Stimulated activated CD4-positive, alpha-beta T cell treated with anti-CD3 and anti-CD28 coated beads, TNF-alpha, amount 100 ng/mL, for 1 hour (primary cell): ENCODE measurements at places on chromosomes 2 and 18.

DNA sequence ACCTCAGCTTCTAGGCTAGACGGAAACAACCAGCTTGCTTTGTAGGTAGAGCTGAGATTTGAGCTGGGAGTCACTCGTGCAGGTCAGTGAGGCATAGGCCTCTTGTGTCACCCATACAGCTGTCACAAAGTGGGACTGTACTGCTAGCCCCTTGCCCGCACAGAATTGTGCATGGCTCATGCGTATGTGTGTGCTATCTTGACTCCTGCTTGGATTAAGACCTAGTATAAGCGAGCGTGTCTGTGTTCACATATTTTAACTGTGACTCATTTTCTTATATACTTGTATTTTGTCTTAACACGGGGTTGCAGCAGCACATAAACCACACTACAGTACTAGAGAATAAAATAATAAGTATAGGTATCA is 20.1 kb downstream of the CEP68 start:
- no peak for DNase-seq

GRCh38 chr2:31202041-31202440 is 15.3 kb downstream of the CAPN14 start:
- no peak for DNase-seq

DNA sequence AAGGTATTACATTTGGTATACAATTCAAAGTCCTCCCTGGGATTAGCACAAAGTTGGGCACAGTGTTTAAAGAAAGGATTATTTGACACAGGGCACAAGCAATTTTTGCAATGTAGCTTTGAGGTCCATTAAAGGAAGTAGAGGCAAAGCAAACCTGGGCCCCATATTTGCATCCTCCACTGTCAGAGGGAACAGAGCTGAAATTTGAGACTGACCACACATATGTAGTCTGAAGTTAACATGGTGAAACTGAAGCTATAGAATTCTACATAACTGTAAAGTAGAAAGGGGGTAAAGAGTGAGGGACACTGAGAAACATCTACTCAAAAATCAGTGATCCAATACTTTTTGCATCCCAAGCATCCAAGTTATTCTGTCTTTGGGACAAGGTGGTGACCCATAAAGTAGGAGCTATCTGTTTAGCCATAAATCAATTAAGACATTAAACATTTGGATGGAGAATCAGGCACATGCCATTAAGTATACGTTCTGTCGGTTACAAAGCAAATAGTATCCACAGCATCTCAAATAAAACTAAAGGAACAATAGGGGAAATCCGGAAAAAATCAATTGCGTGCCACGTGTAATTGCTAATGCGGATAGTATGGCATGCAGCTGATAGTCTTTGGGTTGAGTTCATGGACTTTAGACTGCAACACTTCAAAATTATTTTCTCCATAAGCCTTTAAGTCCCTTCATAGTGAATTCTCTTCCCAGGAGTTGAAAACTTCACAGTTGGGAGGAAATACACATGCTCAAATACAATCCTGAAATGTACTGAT is 72.6 kb downstream of the PLEKHM3 start:
- no peak for DNase-seq

- no peak for DNase-seq
These were observed 122.2 kb downstream of the NCOA1 start for GRCh38 chr2:24613154-24613814.

DNA sequence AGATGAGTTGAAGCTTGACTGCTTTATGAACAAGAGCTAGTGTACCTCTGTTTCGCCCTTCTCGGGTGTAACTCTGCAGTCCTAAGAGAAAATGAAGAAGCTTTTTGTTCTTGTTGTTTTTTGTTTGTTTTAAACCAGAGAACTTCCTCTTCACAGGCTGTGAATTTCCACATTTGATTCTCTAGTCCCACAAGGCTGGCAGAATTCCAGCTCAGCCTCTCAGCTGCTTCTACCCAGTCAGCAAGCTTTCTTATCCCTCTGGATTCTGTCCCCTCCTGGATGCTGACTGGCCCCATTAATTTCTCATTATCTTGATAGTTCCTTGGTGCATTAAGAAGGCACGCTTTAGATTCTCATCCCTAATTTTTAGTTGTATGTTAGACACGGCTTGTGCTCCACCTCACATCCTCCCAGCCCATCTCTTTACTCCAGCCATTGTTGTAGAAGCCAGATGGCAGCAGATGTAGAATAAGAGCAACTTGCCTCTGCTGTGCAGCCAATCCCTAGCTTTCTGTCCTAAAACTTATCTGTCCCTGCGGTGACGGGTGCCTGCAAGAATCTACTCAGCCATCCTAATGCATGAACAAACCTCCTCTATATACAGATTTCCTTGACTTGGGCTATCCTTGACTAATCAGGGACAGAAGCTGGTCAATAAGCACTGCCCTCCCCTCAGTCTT is 12.3 kb upstream of the RESP18 start:
- DNase-seq = no peak

- DNase-seq = no peak
These were observed 112.1 kb upstream of the PIK3C3 start for GRCh38 chr18:41842886-41843285.

- no peak for DNase-seq
These were observed 25.8 kb downstream of the PTPN18 start for GRCh38 chr2:130381619-130382018.

GRCh38 chr2:61238219-61239012 is 76.4 kb downstream of the C2orf74 start:
- DNase-seq = no peak

GRCh38 chr2:150589681-150590080 is 102.2 kb upstream of the RND3 start:
- DNase-seq = no peak

DNA sequence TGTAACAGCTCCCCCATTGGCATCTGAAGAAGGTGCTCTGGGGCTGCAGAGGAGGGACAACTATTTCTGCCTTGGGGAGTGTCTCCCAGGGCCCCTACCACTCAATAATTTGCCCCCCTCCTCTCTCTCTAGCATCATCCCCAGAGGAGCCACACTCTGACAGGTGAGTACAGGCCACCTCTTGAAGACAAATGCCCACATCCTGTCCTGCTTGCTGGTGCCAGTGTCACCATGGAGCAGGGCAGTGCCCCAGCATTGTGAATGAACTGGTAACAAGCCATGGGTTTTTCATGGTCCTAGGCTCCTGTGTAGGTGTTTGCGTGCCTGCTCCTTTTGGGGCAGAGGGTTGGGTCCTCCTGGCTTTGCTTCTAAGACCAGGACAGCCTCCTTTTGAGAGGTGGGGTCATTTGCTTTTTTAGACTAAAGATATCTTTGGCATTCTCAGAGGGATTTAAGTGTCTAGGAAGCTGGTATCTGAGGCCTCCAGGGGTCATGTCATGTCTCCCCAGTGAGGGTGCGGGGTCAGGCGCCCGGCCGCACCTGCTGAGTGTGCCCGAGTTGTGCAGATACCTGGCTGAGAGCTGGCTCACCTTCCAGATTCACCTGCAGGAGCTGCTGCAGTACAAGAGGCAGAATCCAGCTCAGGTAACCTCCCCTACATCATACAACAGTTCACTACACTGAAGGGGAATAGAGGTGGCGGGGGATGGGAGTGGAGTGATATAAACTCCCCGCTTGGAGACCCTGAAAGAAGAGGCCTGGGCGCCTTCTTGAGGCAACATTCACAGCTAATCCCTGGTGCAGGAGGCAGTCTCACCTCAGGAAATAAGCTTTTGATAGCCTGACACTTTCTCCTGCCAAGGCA is 1.8 kb downstream of the RETREG2 start:
- DNase-seq = no peak

DNA sequence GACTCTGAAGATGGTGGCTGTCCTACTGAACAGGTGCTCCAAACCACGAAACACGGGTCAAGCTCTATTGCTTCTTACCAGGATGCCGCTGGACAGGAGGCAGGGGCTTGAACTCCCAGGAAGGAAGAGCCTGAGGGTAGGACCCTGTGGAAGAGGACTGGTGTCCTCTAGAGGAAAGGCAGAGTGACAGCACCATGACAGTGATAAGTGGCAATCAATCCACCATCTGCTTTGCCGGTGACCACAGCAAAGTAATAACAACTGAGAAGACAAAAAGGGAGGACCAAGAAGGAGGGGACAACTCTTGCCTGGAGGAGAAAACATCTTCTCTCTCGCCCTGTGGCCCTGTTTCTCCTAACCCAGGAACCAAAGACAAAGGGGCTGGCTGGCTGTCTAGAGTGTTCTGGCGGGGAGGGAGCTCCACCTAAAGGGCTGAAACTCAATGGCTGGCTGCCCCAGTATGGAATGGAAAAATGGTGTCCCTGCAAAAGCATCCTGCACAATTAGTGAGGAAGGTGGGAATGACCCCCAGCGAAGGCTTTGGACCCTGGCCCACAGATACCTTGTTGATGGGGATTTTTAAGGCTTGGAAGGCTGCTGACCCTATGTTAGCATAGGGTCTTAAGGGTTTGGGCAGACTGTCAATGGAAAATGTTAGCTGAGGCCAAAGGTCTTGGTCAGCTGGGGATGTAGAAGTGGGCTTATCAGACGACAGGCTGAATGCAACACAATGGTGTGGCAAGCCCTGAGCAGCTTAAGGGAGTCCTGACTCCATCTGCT is 35.4 kb downstream of the PROC start:
- no peak for DNase-seq

- DNase-seq = no peak
These were observed 144.9 kb downstream of the TGIF1 start for GRCh38 chr18:3594760-3595368.

GRCh38 chr2:46232860-46233259 is 64.3 kb upstream of the EPAS1 start:
- no peak for DNase-seq

DNA sequence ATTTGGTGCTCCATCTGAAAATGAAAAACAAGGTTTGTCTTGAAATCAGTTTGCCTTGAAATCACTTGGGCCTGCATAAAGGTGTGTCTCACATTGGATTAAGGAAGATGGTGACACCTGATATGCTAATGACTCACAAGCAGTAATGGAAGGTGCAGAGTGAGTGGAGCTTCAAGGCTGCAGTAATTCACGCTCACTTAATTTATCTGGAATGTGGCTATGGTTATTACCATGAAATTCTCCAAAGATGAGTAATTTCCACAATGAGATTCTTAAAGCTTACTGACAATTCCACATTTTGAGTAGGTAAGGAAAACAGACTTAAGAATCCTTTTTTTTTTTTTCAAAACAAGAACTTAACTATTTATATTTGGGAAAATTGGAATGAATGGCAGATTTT is 156.8 kb downstream of the PAX3 start:
- DNase-seq = no peak
